ENCODE measurements at places on chromosomes 3 and 15.

GRCh38 chr3:127438951-127439350 lies 151.1 kb upstream of the PRR20G start:
- DNase-seq = no peak

DNA sequence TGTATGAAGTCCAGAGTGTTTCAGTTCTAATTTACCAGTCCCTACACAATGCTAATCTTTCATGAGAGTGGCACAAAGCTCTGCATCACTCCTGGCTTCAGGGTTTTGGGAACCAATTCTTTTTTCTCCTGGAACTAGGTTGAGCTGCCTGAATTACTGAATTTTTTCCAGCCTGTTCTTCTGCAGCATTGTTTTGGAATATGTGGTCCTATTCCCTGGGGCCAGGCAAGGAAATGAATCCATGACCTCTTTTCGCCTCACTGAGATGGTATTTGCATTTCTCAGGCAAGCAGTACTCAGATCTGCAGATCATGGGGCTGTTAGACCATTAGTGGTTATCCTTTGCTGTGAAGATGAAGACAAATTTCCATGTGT lies 25.6 kb upstream of the GPR171 start:
- DNase-seq = no peak

DNA sequence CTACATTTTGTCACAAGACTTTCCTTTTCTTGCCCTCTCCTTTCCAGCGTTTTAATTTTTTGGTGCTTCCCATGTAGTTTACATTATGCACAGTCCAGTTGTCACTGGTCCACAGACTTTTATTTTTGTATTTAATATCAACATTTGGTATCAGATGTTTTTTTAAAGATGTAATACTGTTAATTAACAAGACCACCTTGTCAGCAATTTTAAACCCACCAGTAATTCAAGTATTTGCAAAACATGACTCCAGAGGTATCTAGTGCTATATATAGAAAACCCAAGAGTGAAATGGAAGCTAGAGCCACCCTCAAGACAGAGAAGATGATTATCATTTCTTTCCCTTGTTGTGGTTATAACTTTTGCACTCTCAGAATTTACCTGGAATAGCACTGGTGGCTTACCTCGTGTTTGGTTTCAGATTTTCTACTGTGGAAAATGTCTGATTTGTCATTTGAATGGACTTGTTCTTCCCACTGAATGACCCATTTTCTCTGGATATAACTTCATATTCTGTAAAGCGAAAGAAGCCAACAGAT lies 56.2 kb downstream of the TFG start:
- no peak for DNase-seq

GRCh38 chr3:136350132-136350531 lies 100.0 kb downstream of the PCCB start:
- DNase-seq = no peak

DNA sequence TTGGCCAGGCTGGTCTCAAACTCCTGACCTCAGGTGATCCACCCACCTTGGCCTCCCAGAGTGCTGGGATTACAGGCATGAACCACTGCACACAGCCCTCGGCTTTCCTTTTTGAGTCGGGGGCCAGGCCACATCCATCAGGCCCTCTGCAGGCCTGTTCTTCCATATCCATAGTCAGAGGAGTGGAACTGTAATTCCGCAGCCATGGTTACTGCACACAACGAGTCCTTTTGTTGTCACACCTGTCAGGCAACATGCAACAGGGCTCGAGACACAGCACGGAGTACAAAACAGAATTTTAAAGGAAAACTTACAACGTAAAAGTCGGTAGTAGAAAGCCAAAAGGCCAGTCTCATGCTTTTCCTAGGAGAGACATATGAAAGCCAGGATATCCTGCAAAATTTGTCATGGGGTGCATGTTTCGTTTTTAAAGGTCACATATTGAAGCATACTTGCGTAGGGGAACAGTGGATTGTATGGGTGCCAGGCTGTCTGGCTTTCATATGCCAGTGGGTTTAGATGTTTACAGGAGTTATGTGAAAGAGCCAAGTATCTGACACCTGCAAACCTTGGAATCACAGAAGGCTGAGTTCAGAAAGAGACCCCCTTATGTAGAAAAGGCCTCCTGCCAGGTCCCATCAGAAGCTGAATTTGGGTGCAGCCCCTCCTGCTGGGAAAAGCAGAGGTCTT lies 63.2 kb upstream of the LPP start:
- DNase-seq = no peak

DNA sequence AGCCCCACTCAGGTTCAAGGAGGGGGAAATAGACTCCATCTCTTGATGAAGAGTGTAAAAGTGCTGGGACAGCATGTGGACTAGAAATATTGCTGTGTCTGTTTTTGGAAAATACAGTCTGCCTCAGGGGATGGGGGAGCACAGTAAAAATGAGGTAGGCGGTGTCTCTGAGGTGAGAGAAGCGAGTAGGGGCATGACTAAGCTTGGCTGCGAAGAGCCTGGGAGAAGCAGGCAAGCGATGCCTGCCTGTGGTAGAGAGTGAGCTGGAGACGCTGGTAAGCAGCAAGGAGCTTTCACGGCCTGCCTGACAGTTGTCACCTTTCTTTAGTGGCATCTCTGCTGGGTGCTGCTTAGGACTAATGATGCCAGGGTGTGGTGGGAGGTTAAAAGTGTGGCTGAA lies 49.0 kb upstream of the DCLK3 start:
- no peak for DNase-seq

- DNase-seq = no peak
Measured at GRCh38 chr15:53446376-53446775, 313.1 kb downstream of the WDR72 start.

DNA sequence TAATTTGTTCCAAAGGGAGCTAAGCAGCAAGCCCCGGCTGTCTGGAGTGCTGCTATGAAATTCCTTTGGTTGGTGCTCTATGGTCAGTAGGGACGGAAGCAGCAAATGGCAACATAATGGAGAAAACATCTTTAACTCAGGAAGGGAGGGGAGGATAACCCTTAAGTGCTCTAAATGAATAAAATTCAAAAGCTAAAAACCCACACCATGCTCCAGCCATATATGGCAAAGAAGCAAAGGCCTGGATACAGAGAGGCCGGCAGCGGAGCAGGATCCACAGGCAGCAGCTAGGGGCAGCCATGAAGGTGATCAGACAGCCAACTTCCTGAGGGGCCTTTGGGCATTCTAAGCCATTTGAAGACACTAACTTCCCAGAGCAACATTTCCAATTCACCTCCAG lies 38.9 kb downstream of the IL17RD start:
- no peak for DNase-seq

DNA sequence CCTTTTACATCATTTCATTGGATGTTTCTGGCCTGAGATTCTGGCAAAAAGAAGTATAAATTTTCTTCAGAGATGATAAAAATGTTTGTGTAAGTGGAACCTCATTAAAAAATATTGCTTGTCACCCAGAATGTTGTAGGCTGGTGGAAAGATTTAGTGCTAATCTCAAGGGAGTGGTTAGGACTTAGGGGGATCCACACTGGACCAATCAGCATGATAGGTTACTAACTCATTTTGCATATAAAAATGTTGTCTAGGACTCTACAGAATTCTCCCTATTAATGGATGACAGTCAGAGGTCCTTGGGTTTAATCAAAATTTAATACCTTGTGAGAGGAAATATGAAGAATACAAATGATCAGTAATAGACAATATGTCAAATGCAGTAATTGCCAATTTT lies 108.6 kb upstream of the TNIK start:
- DNase-seq = no peak

DNA sequence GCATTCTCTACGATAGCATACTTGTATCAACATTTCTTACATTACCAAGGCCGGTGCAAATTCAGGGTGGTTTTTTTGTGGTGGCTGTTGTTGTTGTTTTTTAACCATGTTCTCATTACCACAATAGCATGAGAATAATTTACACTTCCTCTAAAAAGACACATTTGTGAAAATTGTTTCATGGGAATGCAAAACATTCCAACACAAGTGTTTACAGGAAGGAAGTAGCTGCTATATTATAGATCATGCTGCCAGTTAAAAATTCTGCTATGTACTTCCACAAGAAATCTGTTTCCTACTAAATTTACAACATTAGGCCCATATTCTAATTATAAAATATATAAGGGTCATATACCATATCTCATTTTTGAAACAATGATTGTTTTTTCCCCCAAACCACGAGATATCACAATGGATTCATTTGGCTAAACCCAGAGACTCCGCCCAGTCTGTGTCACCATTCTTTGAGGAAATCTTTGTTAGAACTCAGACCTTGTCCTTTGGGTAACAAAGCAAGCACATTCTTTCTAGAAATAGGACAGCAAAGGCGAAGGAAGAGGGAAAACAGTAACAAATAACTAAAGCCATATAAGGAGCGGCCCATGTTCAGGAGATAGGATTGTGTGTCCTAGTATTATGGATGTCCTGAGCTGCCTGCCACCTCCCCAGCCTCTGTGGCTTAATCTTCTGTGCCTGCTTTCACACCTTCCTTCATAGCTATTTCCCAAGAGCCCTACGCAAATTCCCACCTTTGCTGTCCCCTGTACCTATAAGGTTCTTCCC lies 60.1 kb downstream of the UACA start:
- no peak for DNase-seq

DNA sequence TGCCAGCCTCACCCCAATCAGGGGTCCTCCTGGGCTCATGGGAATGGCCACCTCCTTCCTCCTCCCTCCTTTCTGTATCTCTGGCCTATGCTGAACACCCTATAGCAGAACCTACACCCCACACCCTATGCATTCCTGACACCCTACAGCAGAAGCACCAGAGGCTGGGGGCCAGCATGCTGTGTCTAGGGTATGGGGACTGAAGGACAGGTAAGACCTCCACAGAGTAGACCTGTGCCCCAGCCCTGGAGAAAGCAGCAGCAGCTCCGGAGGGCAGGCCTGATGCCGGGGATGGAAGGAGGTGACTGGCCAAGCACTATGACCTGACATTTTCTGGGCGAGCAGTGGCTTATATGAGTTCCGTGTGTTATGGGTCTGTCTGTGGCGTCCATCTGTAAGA lies 66.9 kb downstream of the TLE3 start:
- peak; percentile 3 for DNase-seq

GRCh38 chr3:107461721-107462120 lies 61.0 kb upstream of the BBX start:
- DNase-seq = no peak

DNA sequence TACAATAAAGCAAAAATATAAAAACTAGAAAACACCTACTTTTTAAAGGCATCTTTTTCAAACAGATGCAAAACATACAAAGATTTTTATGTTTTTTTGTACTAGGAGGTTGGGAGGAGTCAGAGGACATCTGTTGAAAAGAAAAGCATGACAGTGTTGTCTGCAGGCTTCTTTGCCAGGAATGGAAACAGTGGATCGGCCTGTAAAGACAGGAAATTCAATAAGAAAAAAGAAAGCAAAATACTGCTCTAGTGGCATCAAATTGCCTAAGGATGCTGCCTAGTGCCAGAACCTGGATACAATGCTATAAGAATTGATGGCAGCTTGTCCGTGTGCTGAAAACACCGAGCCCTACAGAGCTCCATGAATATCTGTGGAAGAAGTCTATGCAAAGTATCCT lies 69.9 kb downstream of the TBC1D5 start:
- DNase-seq = no peak

DNA sequence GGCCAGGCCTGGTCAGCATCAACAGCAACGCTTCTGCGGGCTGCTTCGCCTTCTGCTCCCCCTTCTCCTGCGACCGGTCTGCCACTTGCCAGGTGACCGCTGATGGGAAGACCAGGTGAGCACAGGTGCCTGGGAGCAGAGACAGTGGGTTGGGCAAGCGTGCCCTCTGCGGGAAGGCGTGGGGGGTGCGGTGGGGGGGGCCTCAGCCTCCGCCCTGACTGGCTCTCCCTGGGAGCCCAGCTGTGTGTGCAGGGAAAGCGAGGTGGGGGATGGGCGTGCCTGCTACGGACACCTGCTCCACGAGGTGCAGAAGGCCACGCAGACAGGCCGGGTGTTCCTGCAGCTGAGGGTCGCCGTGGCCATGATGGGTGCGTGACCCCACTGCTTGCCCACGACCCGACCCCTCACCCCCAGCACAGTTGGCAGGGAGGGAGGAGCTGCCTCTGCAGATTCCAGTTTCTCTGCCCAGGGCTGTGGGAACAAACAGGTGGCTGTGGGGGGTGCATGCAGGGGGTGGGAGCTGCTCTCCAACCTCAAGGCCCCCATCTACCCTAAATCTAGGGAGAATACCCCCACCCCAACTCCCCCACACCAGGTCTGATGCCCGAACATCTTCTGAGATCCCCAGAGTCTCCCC lies 8.8 kb downstream of the STAB1 start:
- no peak for DNase-seq

GRCh38 chr15:68200016-68200861 lies 4.9 kb downstream of the CALML4 start:
- no peak for DNase-seq

DNA sequence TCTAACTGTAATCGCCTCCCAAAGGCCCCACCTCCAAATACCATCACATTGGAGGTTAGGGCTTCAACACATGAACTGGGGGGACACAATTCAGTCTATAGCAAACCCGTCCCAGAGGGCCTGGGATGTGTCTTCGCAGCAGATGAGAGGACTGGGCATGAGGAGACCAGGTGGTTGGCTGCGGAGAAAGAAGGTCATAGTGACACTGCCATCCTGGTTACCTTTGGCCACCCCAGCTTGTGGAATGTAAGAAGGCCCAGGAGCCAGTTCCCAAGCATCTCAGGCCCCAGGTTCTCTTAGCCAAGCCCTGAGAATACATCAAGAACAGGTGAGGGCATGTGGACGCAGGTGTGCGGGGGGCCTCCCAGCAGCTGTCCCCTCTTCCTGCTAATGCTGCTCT lies 6.4 kb upstream of the RARRES1 start:
- no peak for DNase-seq

- no peak for DNase-seq
Measured at GRCh38 chr3:141044695-141045641, 6.2 kb upstream of the SPSB4 start.

DNA sequence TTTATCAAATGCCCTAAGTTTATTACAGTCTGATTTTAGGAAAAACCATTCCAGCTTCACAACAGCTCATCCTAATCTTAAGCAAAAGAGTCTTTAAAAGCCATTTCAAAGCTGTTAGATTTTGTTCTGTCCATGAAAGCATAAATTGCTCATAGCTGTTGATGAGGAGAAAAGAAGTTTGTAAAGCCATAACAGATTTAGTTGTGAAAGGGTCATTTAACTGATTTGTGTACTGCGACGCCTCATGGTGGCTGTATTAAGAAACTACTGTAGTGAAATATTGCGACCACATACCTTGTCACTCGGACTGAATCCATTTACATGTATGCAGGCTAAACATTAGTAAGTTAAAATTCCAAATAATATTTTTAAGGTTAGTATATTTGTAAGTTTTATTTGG lies 20.9 kb downstream of the BBX start:
- no peak for DNase-seq

GRCh38 chr15:35443376-35443775 lies 102.6 kb downstream of the DPH6 start:
- DNase-seq = no peak

- no peak for DNase-seq
Measured at GRCh38 chr3:115549071-115549470, 74.2 kb upstream of the GAP43 start.

GRCh38 chr3:33122991-33123390 lies 9.2 kb downstream of the CRTAP start:
- DNase-seq = no peak

GRCh38 chr3:94694894-94695293 lies 632.0 kb downstream of the NSUN3 start:
- DNase-seq = no peak
